ENCODE measurements at places on chromosomes 1 and 21.

GRCh38 chr1:159795534-159795933 is 6.6 kb upstream of the FCRL6 start:
- DNase-seq, result no peak

GRCh38 chr1:28934676-28935075 is 20.3 kb downstream of the EPB41 start:
- no peak for DNase-seq

- no peak for DNase-seq
Observed at GRCh38 chr1:10257851-10258250, 47.5 kb downstream of the KIF1B start.

GRCh38 chr1:167750641-167751040 is 28.9 kb downstream of the MPZL1 start:
- no peak for DNase-seq

DNA sequence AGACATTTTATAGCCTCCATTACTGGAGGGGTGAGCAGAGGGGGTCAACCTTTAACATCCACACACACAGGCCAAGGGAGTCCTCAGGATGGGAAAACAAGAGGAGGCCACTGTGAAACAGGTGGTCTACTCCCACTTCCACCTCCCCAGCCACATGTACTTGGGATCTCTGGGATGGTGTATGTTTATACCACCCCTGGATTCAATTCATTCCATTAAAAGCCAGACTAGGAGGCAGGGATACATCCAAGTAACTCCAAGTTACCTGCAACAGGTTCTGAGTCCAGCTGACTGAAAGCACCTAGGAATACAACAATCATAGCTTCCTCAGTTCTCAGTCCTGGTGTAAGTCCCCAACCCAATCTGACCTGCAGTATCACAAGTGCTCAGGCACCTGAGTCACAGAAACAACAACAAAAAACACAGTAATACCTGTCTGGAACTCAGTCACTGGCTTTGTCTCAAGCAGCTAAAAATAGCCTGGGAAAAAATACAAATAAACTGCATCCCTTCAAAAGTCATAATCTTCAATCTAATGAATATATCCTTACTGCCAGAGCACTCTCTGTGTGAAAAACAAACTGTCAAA is 9.8 kb downstream of the ERI3 start:
- no peak for DNase-seq

DNA sequence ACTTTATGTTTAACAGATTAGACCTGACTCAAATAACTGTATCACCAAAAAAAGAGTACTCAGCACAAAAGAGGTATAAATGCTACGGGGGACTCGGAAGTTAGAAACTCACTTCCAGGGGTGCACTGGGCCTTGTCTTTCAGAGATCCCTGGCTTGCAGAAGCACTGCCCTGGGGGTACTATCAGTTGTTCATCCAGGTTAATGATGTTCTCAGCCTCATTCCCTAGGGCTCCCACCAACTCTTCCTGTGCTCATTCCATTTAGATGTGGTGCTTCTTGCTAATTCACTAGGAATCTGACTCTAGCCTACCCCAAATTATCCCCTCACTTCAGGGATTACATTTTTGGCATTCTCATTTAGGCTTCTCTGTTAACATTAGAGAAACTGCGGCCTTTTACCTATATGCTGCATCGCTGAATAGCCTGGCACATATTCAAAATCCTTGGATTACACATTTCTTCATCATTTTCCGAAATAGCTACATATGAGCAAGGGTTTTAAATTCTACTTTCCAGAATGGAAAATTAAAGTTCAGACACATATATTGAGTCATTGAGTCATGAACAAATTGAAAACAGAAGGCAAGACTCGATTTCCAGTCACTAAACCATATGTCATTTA is 338.5 kb downstream of the KCTD3 start:
- DNase-seq, result no peak

DNA sequence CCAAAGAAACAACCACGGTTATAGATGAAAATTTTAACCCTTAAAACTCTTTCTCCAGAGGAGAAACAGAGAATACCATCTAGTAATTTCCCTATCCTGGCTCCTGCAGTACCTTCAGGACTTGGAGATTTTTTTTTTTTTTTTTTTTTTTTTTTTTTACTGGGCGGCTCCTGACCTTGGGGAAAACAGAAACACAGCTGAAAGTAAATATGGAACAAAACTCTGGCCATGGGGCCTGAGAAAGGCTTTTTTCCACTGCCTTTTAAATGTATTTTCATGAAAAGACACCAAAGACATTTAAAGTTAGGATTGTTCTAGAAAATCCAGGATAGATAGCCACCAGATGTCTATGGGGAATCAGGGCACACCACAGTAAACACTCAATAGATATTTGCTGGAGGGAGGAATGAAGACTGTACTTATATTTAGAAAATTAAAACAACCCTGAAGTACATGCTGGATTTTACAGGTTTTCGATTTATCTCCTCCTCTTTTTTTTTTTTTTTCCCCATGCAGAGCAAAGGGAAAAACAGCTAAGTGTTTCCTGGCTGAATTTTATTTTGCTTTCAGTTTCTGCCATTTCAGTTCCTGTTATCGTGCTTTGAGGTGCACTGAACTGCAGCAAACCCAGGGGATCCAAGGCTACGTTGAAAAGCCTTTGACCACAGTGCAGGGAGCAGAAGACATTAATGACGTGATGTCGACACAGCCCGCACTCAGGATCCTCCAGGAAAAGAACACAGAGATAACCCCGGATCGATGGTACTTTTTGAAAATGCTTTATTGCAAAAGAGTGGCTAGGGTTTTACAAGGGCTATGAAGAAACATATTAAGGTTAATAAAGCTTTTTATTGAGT is 35.7 kb upstream of the CNN3 start:
- DNase-seq, result peak; percentile 1

DNA sequence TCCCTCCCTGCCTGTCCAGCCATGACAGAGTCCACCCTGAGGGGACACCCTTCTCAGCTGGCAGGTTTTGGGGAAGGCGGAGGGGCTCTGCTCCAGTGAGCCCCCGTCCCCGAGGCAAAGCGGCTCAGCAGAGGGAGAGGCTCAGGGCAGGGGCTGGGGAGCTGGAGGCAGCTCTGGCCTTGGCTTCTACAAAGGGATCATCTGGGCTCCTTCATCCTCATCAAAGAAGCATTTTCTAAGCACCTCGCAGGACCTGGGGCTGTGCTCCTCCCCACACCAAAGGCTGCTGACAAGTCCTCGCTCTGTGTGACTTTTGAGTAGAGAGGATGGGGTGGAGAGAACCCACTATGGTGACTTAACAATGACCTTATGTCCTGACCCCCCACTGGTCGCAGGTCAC is 21.0 kb upstream of the CLSTN1 start:
- no peak for DNase-seq
